ENCODE measurements at places on chromosomes 11 and 22.

DNA sequence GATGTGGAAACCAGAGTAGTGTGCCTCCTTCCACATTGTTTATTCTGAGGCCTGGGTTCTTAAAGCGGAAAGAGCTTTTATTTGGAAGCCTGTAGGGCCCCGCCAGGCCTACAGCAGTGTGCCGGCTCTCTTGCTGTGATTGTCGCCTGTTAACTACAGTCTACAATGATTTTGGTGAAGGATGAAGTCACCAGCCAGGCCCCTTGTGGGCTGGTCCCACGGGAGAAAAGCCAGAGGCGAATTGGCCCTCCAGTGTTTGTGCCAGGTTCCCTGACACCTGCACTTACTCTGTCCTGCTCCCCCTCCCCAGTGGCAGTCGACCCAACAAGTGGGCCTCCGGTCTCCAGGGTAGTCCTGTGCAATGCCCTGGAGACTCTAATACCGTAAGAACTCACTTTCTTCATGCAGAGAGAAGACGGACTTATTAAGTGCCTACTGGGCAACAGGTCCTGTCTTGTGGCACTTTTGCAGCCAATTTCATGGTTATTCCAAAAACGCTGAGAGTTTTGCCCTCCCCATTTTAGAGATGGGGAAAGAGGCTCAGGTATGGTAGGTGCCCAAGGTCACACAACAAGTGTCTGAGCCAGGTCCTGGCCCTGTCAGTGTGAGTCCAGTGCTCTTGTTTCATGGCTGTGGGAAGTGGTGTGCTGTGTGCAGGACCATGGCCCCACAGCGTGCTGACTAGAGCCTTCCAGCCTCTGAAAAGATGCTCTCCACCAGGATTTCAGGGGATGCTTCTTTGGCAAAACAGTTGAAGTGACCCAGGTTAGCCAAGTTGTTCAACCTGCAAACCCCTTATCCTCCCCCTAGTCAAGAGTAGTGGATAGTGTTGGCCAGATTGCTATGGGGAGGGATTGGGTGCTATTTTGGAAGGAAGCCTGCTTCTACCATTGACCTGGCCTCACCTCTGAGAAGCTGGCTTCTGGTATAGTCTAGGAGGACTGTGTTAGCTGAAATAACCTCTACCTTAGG lies 1.4 kb downstream of the MICAL2 start:
- DNase-seq = no peak

DNA sequence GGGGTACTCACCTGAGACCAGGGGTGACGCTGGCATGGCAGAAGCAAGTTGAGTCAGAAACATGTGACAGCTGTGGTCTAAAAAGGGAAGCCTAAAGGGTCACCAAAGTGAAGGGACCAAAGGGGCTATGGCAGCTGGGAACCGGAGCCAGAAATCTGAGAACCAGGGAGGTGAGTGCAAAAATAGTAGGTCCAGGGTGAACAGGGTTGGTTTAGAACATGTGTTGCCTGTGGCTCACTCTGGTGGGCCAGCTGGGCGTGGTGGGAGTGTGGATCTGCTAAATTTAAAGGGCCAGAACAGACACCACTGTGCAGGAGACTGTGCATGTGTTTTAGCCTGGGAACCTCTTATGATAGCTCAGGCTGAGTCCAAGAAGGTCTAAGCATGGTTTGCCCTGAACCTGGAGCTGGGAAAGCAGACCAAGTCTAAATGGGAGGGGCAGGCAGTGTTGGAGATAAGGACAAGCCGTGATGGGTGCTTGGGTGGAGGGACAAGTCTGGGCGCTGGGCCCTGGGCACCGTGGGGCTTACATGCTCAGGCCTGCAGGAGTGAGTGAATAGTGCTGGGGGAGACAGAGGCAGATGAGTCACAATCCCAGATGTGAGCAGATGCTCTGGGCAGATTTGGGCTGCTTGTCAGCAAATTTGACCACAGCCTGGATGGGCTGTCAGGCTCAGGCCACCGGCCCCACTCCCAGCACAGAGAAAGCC lies 41.4 kb upstream of the ZBED5 start:
- no peak for DNase-seq

DNA sequence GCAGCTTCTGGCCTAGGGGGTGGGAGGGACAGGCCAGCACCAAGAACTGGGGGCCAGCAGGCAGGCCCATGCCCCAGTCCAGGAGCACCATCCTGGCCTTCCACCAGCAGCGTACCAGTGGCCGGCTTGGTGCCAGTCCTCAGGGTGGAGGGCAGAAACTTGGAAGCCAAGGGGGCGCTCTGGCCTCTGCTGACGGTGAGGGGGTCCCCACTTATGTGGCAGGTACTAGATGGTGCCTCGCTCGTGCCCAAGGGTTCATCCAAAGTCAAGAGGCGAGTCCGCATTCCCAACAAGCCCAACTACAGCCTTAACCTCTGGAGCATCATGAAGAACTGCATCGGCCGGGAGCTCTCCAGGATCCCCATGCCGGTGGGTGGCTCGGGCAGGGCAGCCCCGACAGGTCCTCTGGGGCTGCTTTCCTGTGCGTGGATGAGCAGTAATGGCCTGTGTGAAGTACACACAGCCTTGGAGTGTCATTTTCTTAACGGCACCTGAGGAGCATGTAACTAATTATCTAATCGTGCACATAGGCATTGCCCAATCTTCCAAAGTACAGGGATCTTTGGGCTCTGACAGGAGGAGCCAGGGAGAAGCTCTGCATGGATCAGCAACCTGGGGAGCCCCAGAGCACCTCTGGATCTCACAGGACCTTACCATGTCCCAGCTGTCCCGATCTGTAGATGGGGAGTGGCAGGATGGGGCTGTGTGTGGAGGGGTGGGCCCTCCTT lies 79.1 kb downstream of the MORC2 start:
- DNase-seq = no peak

DNA sequence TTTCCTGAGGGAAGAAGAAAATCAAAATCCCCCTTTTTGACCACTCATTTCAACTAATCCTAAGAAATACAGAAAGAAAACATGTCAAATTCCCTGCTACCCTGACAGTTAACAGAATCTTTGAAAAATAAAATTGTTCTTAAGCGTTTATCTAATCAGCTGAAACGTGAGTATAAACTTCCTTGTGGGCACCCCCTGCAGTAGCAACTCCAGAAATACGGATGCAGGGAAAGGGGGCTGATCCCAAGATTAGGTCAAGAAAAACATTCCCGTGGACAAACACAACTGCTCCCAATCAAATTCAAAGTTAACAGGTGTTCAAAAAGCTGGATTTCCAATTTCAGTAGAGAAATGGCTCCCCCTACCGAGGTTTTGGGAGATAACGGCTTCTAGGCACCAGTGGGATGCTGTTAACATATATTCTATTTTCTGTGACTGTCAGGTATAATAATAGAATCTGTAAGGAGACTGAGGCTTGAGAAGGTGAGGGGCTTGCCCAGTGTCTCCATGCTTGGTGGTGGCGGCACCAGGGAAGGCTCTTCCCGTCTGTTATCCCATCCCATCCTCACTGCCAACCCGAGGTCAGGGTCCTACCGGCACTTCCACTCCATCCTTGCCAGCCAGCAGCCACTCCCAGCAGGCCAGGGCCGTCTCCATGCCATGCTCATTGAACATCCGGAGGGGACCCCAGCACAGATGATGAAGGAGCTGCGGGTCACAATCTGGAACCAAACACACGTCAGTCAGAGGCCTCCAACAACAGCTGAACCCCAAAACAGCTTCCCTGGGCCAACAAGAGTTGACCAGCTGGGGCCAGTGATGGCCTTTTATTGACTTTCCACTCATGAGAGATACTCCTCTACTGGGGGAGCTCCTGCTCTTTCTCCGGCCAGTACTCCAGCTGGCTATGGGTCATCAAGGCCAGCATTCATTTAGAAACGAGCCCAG lies 32.0 kb upstream of the SERPIND1 start:
- no peak for DNase-seq

DNA sequence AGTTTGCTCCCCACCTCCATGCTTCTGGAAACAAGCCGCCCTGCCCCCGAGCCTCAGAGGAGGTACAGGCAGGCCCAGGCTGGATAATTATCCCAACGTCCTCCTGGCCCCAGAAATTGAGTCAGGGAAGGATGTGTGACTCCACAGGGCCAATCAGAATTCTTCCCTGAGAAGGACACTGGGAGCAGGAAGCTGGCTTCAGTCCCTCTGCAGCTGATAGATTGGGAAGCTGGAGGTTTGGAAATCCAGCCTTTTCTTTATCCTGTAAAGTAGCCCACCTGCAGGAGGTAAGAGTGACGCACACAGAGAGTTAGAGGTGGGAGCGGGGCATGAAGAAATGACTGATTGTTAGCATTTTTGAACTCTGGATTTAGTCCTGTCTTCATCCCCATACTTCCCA lies 97.5 kb upstream of the CD82 start:
- DNase-seq = no peak

DNA sequence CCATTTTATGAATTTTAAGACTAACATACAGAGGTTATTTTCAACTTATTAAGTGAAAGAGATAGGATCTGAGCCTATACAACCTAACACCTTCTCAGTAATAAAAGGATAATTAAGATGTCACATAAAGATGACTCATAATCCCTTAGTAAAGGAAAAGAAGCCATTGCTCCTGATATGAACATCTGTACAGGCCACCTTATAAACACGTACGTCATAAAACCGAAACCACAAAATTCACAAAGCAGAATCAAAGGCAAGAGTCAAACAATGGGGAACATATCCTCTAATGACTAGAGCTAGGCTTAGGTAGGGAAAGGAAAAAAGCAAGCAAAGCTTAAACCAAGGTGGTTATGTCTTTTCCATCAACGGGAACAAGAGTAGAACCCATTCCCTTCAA lies 103.5 kb downstream of the KCNA4 start:
- no peak for DNase-seq

- DNase-seq = no peak
Measured at GRCh38 chr11:73100578-73100977, 41.5 kb downstream of the FCHSD2 start.

DNA sequence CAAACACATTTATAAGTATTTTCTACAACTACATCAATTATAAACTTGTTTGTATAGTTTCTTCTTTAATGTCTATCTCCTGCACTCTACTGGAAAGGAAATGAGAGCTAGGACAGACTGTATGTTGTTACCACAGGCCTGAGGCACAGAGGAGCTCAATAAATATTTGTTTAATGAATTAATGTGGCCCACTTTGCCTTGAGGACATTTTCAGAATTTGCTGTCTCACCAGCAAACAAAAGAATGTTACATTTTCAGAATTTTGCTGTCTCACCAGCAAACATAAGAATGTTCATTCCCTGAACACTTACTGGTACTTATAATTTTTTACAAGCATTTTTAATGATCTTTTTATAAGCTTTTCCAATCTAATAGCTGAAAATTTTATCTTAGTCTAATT lies 41.9 kb upstream of the WNT7B start:
- no peak for DNase-seq

DNA sequence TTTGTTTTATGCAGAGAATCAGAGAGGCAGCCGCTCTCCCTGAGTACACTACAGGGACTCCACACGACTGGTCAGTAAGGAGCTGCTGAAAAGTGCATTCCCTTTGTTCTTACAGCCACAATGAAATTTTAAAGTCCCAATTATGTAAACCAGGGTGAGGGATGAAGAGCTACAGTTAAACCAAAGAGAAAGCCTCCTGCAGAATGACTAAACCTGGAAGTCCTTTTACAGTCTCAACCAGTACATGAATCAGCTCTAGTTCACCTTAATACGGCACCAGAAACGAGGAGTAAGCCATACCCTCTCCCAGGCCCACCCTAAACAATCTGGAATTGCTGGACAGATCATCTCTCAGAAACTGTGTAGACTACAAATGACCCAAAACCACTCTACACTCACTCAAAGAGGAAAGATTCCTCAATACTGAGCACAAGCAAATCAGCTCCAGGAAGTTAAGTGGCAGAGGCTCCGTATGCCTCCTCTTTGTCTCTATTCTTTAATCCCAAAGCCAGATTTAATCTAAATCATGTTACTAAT lies 113.1 kb downstream of the RBFOX2 start:
- no peak for DNase-seq

GRCh38 chr22:42397332-42398249 lies 34.6 kb downstream of the NFAM1 start:
- no peak for DNase-seq

GRCh38 chr11:64224151-64224890 lies 1.7 kb downstream of the TRPT1 start:
- DNase-seq = no peak

DNA sequence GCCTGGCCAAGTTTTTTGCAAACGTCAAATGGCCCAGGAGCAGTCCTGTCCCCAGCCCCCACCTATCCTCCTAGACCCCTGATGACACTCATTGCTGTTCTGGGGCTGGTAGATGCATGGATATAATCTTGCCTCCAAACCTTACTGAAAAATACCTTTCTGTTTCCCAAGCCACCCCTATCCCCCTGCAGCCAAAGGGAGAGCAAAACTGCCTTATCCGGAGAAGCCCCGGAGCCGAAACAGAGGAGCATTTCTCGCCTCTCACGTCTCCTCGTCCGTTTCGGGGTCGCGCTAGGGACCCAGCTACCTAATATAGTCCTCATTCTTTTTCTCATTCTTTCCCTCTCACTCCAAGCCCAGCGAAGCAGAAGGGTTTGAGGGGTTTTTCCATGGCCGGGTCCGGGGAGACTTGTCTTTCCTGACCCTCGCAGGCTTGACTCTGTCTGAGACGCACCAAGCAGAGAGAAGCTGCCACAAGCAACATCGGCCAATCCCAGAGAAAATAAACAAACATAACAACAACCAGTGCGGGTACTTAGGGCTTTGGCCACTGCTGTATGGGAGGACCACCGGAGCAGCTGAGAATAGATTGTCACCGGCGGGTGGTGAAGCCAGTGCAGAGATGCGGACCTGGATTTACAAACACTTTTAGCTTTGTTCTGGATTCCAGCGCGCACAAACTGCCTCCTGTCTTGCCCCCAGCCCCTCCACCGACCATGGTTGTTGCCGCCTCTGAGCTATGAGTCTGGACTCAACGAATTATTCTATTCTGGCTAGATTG lies 1.6 kb downstream of the BSX start:
- no peak for DNase-seq

GRCh38 chr11:62433141-62433903 lies 14.5 kb downstream of the SCGB1A1 start:
- no peak for DNase-seq

GRCh38 chr11:44244639-44245310 lies 65.2 kb downstream of the ALX4 start:
- DNase-seq = no peak

DNA sequence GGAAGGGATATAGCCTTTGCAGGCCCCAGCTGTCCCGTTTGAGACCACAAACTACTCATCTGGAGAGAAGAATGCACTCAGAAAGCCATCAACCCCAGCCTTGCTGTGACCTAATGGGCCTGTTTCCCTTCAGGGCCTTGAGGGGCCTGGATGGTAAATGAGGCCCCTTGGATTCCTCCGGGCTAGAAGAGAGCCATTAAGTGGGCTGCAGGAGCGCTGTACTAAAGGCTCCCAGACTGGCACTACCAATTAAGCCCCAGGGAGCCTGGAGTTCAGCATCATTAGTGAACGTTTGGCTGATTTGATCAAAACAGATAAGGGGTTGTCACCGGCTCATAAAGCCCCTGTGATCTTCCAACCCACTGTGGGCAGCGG lies 23.0 kb downstream of the CD5 start:
- no peak for DNase-seq

- no peak for DNase-seq
Measured at GRCh38 chr11:875769-876301, 33.2 kb downstream of the TSPAN4 start.

GRCh38 chr22:44342347-44342956 lies 29.7 kb upstream of the SHISAL1 start:
- DNase-seq = no peak

GRCh38 chr11:18727479-18728236 lies 1.7 kb upstream of the IGSF22 start:
- DNase-seq = no peak

- no peak for DNase-seq
Measured at GRCh38 chr22:40976866-40977700, 25.9 kb downstream of the RBX1 start.

GRCh38 chr11:24496736-24497725 lies at the start of gene LUZP2:
TSS of gene LUZP2 (plus strand) at chr11:24497053.
- peak; percentile 22 for DNase-seq
